Pancreas (tissue), 10 donors: ENCODE measurements at places on chromosomes 4 and X.

DNA sequence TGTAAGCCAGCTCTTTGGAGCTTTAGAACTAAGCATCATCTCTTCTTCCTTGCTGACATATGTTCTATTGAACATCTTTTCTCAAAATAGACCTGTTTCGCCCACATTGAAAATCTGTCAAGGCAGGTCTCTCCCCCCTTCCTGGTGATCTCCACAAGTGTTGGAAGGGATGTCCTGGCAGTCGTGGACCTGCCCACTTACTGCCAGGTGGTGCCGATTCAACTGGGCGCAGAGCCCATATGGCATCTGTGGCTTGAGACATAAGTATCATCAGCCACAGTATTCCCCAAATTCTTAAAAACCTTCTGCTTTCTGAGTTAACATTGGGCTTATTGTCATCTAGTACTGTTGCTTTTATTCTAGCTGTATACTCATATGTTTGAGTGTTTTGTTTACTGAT lies 969.3 kb upstream of the FTHL17 start:
- DNase-seq = no peak

DNA sequence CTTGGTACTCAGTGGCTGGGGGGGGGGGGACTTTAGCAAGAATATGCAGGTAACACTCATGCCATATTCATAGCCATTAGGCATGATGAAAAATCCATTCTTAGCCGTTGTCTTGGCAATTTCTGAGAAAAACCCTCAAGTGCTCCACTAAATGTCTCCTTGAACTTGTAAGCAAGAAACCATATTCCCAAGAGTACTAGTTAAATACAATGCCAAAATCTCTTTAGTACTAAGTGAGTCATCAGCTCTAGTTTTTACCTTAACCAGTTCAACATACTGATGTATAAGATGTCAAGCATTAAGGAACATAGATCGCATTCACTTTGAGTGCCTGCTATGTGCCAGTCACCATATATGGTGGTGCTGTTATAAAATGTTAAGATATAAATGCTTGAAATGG lies 27.5 kb downstream of the UBE2D3 start:
- DNase-seq = no peak

- no peak for DNase-seq
Measured at GRCh38 chr4:113730467-113731216, 30.9 kb downstream of the CAMK2D start.

- no peak for DNase-seq
Measured at GRCh38 chrX:63470506-63470905, 119.4 kb upstream of the SPIN4 start.

DNA sequence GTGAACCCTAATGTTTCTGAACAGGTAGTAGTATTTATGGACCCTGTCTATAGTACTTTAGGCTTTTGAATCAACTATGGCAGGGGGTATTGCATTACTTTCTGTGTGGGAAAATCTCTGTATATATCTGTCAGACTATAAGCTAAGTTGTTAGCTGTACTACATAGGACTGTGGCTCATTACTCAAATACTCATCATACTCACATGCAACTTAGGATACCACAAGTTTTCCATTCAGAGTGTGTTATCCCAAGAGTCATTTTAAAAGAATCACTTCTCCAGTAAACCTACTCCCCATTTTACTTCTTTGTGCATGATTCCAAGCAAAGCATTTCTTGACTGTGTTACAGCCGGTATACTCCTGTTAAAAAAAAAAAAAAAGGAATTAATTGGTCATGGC lies 95.6 kb downstream of the PHOX2B start:
- no peak for DNase-seq

GRCh38 chr4:169385376-169385775 lies 114.6 kb upstream of the SH3RF1 start:
- no peak for DNase-seq

DNA sequence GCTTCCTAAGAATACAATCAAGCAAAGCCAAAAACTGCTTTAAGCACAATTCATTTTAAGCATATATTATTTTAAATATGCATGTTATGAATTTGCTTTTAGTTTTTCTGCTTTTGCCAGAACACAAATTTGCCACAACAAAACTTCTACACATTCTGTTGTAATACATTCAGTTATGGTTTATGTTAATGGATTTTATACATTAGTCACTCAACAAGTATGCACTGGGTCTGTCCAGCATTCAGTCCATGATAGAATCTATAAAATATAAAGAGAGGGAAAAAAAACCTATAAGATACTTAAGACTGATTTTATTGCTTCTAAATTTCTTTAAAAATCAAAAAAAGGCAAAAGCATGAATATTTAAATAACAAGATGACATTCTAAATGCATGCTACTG lies 22.2 kb downstream of the IQCM start:
- no peak for DNase-seq

DNA sequence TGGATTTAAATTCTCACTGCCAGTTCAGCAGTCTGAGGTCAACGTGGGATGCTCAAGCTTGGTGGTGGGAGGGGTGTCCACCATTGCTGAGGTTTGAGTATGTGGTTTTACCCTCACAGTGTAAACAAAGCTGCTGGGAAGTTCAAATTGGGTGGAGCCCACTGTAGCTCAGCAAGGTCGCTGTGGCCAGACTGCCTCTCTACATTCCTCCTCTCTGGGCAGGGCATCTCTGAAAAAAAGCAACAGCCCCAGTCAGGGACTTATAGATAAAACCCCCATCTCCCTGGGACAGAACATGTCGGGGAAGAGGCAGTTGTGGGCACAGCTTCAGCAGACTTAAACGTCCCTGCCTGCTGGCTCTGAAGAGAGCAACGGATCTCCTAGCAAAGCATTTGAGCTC lies 14.9 kb upstream of the RRAGB start:
- no peak for DNase-seq

DNA sequence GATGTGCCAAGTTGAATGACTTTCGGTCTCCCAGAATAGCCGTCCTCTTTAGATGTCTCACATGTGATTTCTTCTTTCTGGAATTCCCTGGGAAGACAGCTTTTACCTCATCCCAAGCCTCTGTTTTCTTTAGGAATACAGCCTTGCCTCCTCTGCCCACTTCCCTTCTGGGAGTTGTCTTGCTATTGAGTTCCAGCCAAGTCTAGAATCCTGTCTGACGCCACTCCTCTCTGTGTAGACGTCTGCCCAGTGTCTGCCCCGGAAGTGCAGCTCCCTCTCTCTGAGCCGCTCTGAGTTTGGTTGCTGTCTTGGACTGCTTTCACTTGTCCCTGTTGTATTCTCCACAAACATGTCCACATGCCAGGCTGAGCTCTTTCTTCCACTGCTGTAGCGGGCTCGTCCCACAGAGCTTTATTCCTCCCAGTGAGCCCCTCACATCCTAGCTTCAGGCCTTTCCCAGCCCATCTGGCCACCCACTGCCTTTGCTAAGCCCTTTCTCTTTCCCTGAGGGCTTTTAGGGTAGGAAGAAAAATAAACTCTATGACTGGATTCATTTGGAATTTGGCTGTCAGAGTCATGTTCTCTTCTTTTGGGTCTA lies 9.0 kb upstream of the IGFBP7 start:
- DNase-seq = no peak

GRCh38 chr4:154739111-154739510 lies 4.7 kb upstream of the LRAT start:
- DNase-seq = no peak

DNA sequence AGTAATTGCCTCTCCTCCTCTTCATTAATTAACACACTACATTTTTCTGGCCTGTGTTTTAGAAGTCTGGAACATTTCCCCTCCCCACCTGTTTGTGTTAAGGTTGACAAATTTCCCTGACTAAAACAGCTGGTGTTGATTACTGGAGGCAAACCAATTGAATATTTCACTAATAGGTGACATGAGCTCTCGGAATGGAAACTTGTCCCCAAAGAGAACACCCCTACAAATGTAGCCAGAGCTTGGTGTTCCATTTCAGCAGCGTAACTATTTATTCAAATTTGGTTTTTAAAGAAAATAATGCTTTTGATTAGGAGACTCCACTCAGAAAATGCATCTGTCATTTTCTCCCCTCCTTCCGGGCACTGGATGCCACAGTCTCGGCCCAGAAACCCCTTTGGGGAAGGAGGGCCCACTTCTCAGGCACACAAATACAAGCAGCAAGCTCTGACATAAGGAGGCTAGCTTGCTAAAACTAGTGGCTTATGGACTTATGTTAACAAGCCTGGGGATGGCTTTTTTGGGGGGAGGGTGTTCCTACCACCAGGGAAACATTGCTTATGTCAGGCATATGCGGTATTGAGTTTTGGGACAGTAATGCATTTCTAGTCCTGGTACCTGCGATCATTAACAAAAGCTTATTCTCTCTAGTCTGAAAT lies 2.2 kb downstream of the RNF150 start:
- no peak for DNase-seq

GRCh38 chr4:113502906-113503305 lies 258.6 kb downstream of the CAMK2D start:
- DNase-seq = no peak

DNA sequence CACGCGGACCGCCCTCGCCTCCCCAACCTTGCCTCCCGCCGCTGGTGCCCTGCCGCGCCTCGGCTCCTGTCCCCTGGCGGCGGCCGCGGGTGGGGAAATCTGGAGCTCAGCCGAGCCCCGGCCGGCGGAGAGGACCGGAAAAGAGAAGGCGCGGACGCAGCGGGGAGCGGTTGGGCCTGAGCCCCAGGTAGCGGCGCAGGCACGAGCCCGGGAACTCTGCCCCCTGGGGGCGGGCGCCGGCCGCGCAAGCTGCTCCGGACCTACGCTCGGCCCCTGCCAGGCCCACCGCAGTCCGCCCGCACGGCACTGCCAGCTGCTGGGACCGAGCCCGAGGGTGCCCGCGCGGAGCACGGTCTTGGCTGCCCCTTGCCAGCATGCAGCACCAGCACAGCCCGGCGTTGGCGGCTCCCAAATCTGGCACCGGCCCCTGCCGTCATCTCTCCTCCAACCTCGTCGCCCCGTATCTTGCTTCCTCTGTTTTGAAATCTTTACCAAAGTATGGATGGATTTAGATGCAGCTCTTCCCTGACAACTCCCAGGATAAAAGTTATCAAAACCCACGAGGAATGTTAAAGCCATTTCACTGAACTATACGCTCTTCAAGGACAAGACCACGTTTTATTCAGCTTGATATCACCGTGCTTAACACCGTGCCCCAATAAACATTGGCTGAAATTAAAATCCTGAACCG lies at the start of gene PRSS12:
TSS of gene PRSS12 (minus strand) at position 161 of the 691 bp plus-strand sequence. CDS start 283 bp downstream, outside the sequence.
- peak; percentile 87 for DNase-seq

GRCh38 chr4:81399306-81400086 lies 72.2 kb downstream of the RASGEF1B start:
- DNase-seq = no peak

- no peak for DNase-seq
Measured at GRCh38 chr4:38157592-38157991, 197.4 kb downstream of the PTTG2 start.

- no peak for DNase-seq
Measured at GRCh38 chr4:87919941-87920340, 55.6 kb upstream of the SPP1 start.

DNA sequence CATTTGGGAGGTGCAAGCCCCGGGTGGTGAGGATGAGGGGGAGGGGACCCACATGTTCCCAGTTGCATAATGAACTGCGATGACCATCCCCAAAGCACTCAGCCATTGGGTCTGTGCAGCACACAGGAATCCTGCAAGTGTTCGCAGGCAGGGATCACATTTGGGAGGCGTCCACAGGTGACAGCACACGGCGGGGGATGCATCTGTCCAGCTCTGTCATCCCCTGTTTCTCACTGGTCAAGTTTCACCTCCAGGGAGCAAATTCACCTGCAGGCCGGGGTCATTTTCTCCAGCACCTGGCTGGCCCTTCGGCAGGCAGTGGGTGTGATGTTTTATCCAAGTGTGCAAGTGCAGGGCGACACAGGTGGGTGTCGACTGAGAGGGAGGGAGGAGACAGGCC lies 33.3 kb upstream of the SORCS2 start:
- DNase-seq = no peak

DNA sequence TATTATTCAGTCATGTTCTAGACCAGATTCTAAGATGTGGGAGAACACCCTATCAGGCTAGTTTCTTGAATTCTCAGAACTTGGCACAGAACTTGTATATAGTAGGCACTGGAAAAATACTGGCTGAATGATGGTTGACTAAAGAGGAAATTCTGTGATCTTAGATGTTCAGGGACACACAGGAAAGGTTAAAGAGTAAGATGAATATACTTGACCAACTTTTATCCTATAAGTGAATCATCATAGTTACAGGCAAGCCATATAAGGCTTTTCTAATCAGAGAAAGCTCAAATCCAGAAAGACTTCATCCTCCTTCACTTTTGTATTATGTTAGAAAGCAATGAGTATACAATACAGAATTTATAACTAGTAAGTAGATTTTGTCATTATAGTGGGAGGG lies 53.8 kb downstream of the SEPTIN11 start:
- no peak for DNase-seq

- no peak for DNase-seq
Measured at GRCh38 chr4:168124008-168124641, 31.8 kb downstream of the ANXA10 start.

DNA sequence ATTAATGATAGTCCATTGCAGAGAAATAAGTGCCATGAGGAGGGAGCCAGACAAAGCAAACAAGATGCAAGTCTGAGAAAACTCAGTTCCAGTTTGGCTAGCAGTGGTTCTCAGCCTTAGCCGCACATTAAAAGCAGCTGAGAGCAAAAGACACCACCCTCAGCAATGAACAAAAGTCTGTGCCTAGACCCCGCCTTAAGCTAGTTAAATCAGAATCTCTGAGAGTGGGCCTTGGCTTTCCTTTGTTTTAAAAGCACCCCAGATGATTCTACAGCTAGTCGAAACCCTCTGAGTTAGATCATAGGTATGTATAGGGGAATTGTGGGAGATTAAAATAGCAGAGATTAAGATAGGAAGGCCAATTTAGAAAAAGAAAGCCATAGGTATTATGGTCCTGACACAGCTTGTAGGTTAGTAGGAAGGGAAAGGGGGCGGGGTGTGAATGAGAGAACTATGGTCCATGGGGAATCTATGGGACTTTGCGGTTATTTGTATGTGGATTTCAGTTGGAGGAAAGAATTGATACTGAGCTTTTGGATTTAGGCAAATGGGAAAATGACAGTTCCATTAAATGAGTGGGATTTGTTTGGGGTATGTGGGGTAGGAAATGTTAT lies 12.0 kb downstream of the SPRY1 start:
- DNase-seq = no peak

DNA sequence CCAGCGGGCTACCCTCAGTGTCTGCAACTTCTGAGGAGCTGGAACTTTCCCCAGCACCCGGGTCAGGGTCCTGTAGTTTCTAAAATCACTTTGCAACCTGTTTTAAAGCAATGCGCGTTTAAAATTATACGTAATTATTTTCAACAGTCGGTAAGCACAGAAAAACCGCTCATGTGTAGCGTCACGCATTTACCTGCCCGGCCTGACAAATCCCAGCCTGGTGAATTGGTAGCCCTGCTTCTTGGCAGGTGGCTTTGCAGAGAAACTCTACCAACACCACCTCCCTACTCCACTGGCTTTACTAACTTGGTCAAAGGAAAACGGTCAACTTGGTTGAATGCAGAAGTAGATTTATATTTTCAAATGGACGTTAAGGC lies 640 bp downstream of the BANK1 start:
- DNase-seq = no peak

GRCh38 chrX:68824565-68825125 lies 4.2 kb upstream of the EFNB1 start:
- no peak for DNase-seq

- no peak for DNase-seq
Measured at GRCh38 chr4:137660211-137660610, 127.9 kb upstream of the PCDH18 start.
